ENCODE measurements at places on chromosomes 3 and 15.

DNA sequence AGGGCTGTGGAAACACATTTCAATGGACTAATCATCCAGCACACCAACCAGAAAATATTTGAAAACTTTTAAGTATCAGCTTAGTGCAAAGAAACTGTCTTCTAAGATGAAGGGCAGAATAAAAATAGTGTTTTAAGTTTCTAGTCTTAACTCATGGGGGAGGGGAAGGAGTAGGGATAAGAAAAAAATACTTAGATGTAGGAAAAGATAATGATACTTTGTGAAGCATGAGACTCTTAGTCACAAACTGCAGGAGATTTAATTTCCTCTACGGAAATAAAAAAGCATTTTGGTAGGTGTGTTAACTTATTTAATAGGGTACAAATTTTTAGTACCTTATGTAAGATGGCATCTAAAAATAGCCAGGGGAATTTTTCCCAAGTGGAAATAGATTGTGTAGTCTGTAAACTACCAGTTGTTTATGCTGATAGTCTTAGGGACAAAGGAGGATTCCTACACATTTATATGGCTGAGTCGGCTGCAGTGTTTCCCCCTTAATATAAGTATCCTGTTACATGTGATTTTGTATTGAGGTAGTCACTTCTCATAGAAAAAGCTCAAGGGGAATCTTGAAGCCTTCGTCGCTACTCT is 78.2 kb upstream of the GBE1 start:
- DNase-seq, result peak; percentile 9

- DNase-seq, result no peak
Observed at GRCh38 chr15:62063825-62064635, 2.7 kb upstream of the C2CD4A start.

- peak; percentile 30 for DNase-seq
Observed at GRCh38 chr3:89340408-89340807, 233.0 kb downstream of the EPHA3 start.

- DNase-seq, result peak; percentile 72
Observed at GRCh38 chr3:147191795-147192385, 214.5 kb downstream of the ZIC4 start.

DNA sequence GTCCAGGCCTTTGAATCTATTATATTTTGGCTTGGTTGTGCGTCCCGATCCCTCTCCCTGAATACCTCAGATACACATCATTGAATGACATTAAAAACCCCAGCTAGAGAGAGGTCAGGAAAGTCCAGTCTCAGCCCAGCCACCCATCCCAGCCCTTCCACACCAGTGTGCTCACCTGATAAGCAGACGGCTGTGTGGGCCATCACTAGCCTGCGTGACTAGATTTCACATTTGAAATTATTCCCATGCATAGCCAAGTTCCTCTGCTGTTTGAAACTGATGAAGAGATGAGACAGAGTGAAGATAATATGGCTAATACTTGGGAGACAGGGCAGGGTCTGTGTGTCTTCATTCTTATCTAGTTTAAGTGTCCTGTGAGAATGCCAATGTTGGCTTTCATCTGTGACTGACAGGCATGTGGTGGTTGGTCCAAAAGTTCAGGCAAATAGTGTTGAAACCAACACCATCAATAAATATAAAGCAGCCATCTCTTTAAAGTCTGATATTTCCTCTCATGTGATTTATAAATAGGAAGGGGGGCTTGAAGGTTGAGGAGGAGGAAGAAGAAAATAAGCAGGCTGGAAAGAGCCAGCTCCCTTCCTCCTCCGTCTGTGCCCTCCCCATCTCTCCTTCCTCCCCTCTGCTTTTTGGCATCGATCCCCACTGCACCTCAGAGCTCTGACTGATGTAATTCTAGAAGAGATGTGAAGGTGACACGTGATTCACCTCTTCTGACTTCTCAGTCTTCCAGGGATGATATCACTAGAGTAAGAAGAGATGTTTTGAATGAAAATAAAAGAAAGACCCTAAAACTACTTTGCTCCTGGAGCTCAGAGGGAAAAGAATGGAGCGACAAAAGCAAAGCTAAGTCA is 5.1 kb downstream of the FAM43A start:
- no peak for DNase-seq

- no peak for DNase-seq
Observed at GRCh38 chr15:70768257-70768883, 5.0 kb upstream of the UACA start.

GRCh38 chr3:81214631-81215030 is 546.8 kb downstream of the GBE1 start:
- DNase-seq, result no peak

DNA sequence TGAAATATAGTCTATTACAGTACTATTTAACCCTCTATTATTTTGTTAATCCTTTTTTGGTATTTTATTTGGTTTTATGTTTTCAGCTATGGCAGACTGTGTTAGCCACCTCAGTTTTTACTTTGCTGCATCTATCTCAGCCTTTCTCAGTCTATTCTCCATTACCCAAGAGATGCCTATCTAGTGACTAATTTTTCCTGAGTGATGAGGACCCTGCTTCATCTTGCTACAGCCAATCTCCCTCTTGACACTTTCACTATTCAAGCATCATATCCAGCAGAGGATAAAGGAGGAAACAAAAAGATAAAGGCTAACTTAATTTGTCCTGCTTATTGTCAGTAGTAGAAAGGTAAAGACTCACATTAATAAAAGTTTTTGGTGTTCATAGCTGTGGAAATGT is 141.8 kb upstream of the NECTIN3 start:
- DNase-seq, result peak; percentile 12

DNA sequence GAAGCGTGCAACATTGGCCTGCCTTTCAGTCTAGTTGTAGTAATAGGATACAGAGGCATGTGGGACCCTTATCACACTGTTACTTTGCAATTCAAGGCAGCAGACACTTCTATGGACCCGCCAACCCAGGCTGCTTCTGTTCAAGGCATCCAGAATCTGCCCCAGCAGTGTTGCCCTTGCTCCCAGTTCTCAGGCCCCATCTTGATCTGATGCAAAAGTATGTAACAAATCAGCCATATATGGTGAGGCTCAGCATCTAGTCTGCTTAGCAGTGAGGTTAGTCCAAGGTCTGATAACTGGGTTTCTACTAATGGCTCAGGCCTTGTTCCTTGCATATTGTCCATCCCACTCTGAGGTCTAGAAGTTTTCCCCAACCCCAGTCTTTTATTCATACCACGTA is 17.9 kb downstream of the C2CD4B start:
- no peak for DNase-seq

All from mesenchymal stem cell (in vitro differentiated cells and primary cell).